Right atrium auricular region (tissue), 2 donors: ENCODE measurements at places on chromosomes 4 and X. TPM values are rescaled to one million over a fixed set of nuclear protein-coding genes. Genes with fewer than 3 reads are reported as not detected.
A peak's percentile ranks its signal among the peaks of the same experiment; 100 is the strongest.

DNA sequence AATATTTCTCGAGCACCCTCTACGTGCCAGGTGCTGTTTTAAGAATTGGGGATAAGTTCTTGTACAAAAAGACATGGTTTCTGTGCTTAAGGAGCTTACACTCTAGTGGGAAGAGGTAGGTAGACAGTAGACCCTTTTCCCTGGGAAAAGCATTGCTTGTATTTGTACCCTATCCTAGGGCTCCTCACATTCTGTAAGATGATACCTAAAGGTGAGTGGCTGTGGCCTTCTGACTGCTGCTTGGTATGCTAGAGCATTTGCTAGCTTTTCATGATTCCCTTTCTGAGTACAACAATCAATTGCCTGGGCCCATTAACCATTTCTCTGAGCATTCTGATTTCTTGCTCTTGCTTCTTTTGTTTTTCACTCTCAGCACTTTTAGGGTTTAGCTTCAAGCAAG is 286.6 kb downstream of the ZIC3 start:
- no peak for DNase-seq

GRCh38 chr4:15381806-15382338 is 46.0 kb upstream of the C1QTNF7 start:
- DNase-seq = no peak

GRCh38 chr4:6750286-6751221 is 32.0 kb upstream of the KIAA0232 start:
- DNase-seq = no peak

GRCh38 chr4:53592686-53593501 is 1.6 kb upstream of the LNX1 start:
- peak; percentile 68 for DNase-seq

DNA sequence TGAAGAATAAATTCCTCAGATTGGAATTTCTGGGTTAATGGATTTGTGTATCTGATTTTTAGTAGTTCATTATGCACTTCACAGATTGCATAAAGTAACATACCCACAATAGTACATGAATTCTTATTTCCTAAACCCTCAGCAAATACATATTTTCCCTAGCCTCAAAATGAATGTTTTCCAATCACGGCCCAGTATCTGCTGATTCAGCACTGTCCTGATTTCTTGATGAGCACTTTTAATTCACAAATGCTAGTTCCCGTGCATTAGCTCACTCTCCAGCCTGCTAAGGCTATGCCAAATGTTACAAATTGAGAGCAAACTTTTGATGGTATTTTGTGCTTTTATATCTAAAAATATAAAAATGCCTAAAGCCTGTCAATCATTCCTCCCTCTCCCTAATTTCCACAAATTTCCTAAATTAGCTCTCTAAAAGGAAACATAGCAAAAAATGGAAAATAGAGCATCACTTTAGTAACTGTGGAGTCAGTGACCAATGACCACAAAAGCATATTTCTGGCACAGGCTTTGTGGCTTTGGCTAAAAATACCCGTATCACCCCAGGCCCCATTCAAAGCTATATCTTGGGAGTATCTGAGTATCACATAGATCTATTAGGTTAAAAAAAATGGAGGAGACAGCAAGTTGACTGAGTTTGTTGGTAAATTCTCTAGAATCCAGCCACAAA is 75.5 kb downstream of the NAF1 start:
- no peak for DNase-seq

DNA sequence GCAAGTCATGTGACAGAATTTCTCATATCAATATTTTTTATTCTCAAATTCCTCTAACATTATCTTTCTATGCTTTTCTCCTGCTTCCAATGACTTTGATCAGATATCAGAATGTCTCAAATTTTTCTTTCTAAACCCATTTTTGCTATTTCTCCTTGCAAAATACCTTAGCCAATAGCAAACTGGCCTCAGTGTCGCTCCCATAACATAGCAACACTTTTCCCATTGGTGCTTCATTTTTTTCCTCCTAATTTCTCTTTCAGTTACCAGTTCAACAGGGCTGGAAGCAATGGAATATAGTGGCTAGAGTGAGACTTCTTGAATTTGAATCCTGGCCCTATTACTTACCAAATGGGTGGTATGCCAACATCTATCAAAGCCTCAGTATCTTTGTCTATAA is 1091.6 kb downstream of the C4orf33 start:
- no peak for DNase-seq

DNA sequence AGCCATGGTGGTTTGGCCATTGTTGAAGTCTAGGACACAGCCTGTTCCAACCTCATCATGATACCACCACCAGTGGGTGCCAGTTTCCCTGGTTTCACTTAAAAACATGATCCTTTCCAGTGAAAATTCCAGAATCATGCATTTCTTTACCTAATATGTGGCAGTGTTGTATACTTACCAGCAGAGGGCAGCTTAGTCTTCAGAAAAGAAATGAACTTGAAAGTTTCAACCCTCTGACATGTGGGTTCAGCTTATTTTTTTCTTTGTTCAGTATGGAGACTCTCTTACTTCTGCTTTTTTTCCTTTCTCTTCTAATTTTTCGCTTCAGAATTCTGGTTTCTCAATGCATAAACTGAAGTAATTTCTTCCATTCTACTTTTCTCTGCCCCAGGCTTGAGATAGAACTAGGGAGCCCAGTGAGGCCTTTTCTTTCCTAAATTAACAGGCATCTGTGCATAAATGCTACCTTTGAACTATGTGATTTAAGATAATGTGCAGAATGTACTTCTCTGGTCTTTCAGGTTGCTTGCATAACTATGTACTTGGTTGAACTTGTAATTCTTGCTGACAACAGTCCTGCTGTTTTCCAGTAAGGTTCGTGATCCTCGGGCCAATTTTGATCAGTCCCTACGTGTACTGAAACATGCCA is 10.7 kb downstream of the LIAS start:
- peak; percentile 26 for DNase-seq

DNA sequence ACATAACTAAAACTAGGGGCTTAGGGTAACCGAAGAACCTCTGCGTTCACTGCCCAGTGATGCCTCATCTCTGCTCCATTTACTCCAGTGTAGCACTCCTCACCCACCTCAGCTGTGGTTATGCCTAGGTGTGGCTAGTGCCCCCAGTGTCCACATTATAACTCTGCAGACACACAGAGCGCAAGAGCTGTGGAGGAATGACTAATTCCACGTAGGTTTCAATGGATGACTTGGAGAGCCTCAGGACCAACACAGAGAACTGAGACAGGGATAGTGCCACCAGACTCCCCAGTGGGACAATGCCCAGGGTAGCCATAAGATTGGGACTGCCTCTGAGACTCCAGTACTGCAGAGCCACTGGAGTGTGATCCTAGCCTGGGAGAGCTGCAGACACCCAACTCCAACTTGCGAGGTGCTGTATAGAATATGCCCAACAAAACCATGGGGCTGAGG is 542.4 kb upstream of the DIPK2B start:
- DNase-seq = no peak

DNA sequence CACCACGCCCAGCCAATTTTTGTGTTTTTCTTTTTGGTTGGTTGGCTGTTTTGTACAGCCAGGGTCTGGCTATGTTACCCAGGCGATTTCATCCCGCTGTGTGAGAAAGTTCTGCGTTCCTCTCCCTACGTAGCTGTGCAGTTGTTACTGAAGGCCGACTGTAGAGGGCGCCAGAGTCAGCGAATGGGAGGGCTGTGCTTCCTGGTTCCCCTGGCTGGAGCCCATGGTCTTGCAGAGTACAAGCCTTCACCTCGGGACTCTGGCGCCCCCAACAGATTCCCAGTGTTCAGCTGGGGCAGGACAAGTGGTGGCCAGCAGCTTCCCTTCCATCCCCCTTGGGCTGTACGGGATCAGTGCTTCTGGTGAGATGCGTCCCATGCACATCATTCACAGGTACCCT is 5.6 kb upstream of the CT45A1 start:
- no peak for DNase-seq

DNA sequence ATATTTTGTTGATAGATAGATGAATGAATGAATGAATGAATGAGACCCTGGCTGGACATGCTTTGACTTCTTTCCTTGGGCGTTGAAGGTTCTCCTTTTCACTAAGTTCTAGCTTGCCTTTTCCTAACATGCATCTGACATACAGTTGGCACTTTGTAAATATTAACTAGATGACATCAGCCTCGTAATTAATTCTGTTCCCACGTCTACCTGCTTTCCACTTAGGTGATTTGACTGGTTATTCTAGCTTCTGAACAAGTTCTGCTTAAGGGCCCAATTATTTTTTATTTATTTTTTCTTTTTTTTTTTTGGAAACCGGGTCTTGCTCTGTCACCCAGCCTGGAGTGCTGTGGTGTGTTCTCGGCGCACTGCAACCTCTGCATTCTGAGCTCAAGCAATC is 13.9 kb upstream of the RASL11B start:
- no peak for DNase-seq

- DNase-seq = no peak
These were observed 547.7 kb upstream of the DIPK2B start for GRCh38 chrX:45748369-45748774.

GRCh38 chr4:79917246-79917645 is 155.8 kb downstream of the ANTXR2 start:
- no peak for DNase-seq

GRCh38 chr4:8741513-8742226 is 130.0 kb downstream of the HMX1 start:
- DNase-seq = no peak

DNA sequence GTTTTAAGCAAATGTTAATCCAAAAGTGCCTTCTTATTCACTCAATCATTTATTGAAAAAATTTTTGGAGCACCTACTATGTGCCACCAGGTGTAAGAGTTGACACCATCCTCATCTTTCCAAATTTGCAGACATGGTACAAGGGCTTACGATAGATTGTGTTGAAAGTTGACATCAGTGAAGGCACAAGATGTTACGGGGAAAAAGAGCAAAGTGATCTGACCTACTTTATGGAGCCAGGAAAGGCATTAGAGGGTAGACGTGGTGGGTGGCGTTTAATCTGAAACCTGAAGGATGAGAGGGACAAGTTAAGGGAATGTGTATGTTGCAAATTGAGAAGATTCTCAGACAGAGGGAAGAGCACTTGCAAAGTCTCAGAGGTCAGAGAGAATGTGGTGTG is 167.8 kb upstream of the HAND2 start:
- DNase-seq = no peak

- DNase-seq = no peak
These were observed 19.6 kb downstream of the IL13RA2 start for GRCh38 chrX:114997779-114998178.

GRCh38 chr4:185839770-185840169 is 27.8 kb upstream of the SORBS2 start:
- DNase-seq = no peak

GRCh38 chrX:119654112-119654531 is 38.8 kb downstream of the SEPTIN6 start:
- peak; percentile 64 for DNase-seq

DNA sequence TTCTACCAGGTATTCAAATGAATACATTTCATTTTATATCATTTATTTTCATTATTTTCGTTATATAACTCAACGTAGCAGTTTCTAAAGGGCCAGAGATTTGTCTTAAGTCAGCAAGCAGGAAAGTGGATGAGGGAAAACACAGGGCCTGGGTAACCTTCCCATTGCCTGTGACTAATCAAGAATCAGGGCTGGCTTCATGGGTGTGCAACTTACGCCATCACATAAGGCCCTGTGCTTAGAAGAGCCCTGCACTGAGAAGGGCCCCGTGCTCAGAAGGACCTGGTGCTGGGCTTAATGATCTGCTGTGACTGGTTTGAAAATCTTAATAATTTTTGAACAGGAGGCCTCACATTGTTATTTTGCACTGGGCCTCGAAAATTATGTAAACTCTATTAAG is 65.4 kb upstream of the FAM9C start:
- no peak for DNase-seq

DNA sequence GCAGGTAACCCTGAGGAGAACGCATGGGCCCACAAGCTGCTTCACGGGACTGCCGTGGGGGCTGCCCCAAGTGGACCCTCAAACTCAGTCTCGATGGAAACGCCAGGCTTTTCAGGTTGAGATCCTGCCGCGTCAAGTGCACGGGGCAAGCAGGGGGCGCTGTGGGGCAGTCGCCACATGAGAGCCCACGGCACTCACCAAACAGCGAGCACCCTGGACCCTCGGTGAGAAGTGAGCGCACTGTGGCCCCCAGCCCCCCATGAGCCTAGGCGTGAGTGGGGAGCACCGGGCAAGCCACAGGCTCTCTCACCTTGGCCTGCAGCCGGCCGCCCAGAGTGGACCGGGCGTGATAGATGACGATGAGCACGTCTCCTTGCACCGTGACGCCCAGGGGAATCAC is 50.9 kb upstream of the CPLX1 start:
- no peak for DNase-seq

The HTN1 gene
- not detected for total RNA-seq

The CSAG2 gene
- total RNA-seq = not detected

The DCAF4L1 gene
- not detected for total RNA-seq

The HSFX2 gene
- 0.79 TPM for total RNA-seq

The FAT4 gene
- 15.2 TPM for total RNA-seq

The TMEM31 gene
- not detected for total RNA-seq

The AWAT2 gene
- not detected for total RNA-seq

The C4orf46 gene
- 3.2 TPM for total RNA-seq
